ENCODE measurements at places on chromosomes 12 and 14. TPM values are rescaled to one million over a fixed set of nuclear protein-coding genes. Genes with fewer than 3 reads are reported as not detected.

DNA sequence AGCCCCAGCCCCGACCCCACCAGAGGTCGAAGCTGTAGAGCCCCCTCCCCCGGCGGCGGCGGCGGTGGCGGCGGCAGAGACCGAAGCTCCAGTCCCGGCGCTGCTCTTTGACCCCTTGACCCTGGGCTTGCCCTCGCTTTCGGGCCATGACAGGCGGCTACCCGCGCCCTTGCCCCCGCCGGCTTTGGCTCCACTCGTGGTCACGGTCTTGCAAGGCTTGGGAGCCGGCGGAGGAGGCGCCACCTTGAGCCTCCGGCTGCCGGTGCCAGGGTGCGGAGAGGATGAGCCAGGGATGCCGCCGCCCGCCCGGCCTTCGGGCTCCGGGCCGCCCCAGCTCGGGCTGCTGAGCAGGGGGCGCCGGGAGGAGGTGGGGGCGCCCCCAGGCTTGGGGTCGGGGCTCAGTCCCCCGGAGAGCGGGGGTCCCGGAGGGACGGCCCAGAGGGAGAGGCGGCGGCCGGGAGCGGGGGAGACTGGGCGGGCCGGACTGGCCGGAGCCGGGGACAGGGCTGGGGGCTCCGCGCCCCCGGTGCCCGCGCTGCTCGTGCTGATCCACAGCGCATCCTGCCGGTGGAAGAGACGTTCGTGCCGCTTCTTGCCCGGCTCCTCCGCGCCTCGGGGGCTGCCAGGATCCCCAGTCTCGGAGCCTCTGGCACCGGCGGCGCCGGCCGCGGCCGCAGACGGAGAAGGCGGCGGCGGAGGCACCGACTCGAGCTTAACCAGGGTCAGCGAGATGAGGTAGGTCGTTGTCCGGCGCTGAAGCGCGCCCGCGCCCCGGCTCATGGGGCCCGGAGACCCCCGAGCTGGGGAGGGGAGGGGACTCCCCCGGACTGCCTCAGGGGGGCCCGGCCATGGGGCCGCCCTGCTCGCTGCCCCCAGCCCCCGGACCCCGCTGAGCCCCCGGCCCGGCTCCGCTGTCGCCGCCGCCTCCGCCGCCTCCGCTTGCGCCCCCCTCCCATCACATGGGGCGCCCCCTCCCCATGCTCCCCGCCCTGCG lies 778 bp downstream of the AGAP2 start:
- no peak for DNase-seq

- DNase-seq = no peak
These were observed 659.8 kb downstream of the VRK1 start for GRCh38 chr14:97456958-97457357.

DNA sequence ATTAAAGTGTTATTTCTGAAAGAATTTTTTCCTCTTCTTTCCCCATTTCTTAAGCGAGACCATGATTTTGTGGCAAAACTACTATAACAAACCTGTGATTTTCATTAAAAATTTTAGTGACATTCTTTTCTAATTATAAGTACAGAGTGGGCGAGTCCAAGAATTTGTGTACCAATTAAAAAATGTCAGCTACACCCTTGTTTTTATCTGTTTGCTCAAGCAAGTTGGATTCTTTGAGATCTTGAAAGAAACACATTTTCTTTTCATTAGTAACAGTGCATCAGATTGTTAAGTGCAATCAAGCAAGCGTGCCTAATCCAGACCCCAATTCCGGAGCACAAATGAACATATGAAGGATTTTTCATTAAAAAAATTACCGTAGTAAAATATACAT lies 338.8 kb upstream of the DDHD1 start:
- no peak for DNase-seq

GRCh38 chr14:22493753-22494152 lies 95.3 kb downstream of the DAD1 start:
- no peak for DNase-seq

The CLEC2A gene
- not detected for total RNA-seq

The KLRC3 gene
- not detected for total RNA-seq

Data from hematopoietic multipotent progenitor cell (in vitro differentiated cells).